Activated CD8-positive, alpha-beta memory T cell treated with anti-CD3 and anti-CD28 coated beads, Interleukin-2, amount 10 ng/mL, durations not matched to agents 7 days and 5 days (primary cell): ENCODE measurements at places on chromosomes 7 and 10. TPM values are rescaled to one million over a fixed set of nuclear protein-coding genes. Genes with fewer than 3 reads are reported as not detected.
A peak's percentile ranks its signal among the peaks of the same experiment; 100 is the strongest.

GRCh38 chr10:71667387-71667752 lies 52.2 kb downstream of the C10orf105 start:
- no peak overlapping the region for H3K4me3 ChIP-seq
- DNase-seq: no peak
- H3K4me1 ChIP-seq: peaks cover 8% of the 10 kb centered on the region
- no peaks in the 10 kb centered on the region for H3K36me3 ChIP-seq
- H3K27me3 ChIP-seq: peaks cover 2% of the 10 kb centered on the region

- no peak overlapping the region for H3K27ac ChIP-seq
- no peak overlapping the region for H3K4me3 ChIP-seq
- no peaks in the 10 kb centered on the region for H3K27me3 ChIP-seq
- no peaks in the 10 kb centered on the region for H3K4me1 ChIP-seq
- DNase-seq: no peak
Measured at GRCh38 chr10:132918617-132919373, 23.6 kb downstream of the CFAP46 start.

DNA sequence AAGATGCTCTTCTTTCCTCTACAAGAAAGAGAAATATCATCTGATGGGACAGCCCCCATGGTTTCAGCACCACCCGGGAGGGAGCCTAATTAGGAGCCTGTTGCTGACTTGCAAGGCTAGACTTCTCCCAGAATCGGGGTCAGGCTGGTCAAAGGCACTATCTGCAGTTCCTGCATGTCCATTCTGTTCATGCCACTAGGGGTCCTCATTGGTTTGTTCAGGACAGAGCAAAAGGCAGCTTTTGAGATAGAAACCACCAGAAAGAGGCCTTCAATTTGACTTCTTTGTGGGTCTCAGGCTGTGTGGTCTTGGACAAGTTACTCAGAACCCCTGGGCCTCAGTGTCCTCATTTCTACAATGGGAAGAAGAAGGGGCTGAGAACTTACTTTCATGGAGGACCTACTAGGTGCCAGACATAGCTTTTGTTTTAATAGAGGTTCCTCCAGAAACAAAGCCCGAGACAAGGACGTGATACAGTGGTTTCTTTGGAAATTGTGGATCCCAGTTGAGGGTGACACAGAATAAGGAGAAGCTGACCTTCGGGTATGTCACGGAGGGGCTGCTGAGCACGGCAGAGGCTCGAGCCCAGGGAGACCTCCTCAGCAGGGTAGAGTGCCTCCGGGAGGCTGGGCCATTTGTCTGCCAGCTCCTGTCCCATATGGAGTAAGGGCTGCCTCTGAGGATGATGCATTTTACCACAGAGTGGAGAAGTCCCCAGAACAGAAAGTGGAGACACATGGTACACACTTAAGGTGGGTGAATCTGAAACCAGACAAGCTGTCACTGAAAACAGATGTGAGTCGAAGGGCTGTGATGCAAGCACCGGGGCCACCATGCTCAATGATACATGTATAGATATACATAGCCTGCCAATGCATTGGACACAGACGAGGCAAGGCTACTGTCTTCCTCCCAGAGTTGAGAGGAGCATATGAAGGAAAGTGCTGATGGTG lies 33.1 kb upstream of the NEUROD6 start:
- H3K27ac ChIP-seq: no peak overlapping the region
- no peaks in the 10 kb centered on the region for H3K27me3 ChIP-seq
- DNase-seq: no peak
- H3K4me3 ChIP-seq: no peak overlapping the region

DNA sequence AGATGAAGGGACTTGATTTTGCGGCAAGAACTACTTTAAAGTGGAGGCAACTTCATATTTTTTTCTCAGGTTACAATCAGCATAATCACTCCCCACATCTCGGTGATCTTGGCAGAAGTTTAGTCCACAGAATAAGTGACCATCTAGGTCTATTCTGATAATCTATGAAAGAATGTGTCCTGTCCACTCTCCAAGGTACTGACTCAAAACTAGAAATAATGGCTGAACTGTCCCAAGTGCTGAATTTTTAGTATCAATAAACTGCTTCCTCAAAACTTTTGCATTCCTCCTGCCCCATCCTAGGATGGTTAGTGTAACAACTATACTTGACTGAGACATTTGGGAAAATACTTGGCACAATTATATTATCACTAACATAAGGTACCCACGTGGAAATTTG lies 10.9 kb upstream of the CHRM2 start:
- H3K27ac ChIP-seq: no peak overlapping the region
- no peaks in the 10 kb centered on the region for H3K36me3 ChIP-seq
- DNase-seq: no peak
- H3K27me3 ChIP-seq: no peaks in the 10 kb centered on the region
- no peaks in the 10 kb centered on the region for H3K4me1 ChIP-seq
- no peak overlapping the region for H3K4me3 ChIP-seq

TRIL gene
- 0.05 TPM for total RNA-seq

GRCh38 chr7:25759748-25760147 lies 392.2 kb upstream of the NFE2L3 start:
- H3K36me3 ChIP-seq: no peaks in the 10 kb centered on the region
- H3K27ac ChIP-seq: no peak overlapping the region
- no peaks in the 10 kb centered on the region for H3K4me1 ChIP-seq
- DNase-seq: no peak
- no peak overlapping the region for H3K4me3 ChIP-seq
- H3K27me3 ChIP-seq: peaks cover 21% of the 10 kb centered on the region

COMTD1 gene
- total RNA-seq: 43.2 TPM

DNA sequence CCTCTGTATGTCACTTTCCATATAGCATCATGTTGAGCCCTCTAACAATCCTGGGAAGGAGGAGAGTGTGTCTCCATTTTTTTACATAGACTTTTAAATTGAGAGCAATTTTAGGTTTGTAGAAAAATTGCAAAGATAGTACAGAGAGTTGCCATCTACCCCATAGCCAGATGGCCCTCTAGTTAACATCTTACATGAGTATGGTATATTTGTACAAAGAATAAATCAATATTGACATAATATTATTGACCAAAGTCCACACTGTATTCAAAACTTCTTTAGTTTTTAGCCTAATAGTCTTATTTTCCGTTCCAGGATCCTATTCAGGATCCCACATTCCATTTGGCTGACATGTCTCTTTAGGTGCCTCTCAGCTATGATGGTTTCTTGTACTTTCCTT lies 274.6 kb upstream of the PLPP4 start:
- no peaks in the 10 kb centered on the region for H3K4me1 ChIP-seq
- DNase-seq: no peak
- no peaks in the 10 kb centered on the region for H3K27me3 ChIP-seq
- no peaks in the 10 kb centered on the region for H3K36me3 ChIP-seq
- no peak overlapping the region for H3K4me3 ChIP-seq

DNA sequence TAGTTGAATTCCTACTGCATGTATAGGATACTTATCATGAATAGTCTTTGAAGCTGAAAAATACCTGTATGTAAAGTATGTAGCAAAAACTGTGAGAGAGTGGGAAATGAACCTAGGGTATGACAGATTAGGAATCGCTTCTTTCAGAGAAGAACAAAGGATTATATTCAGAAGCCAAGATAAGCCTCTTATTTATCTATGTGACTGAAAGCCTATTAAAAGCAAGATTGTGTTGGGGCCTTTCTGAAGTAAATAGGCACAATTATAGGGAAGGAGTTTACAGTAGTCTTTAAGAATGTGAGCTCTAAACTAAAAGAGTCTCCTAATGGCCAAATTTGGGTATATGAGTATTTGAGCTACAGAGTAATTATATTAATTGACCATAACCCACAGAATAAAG lies 102.1 kb downstream of the MTERF1 start:
- H3K4me3 ChIP-seq: no peak overlapping the region
- no peak for DNase-seq
- H3K36me3 ChIP-seq: no peaks in the 10 kb centered on the region
- peaks cover 6% of the 10 kb centered on the region for H3K27me3 ChIP-seq
- no peaks in the 10 kb centered on the region for H3K4me1 ChIP-seq

MOGAT3 gene
- total RNA-seq: not detected

- no peaks in the 10 kb centered on the region for H3K27me3 ChIP-seq
- peaks cover 32% of the 10 kb centered on the region for H3K4me1 ChIP-seq
- H3K36me3 ChIP-seq: peaks cover 18% of the 10 kb centered on the region
- DNase-seq: peak; percentile 62
Measured at GRCh38 chr10:124975977-124976514, 34.1 kb downstream of the ZRANB1 start.

DNA sequence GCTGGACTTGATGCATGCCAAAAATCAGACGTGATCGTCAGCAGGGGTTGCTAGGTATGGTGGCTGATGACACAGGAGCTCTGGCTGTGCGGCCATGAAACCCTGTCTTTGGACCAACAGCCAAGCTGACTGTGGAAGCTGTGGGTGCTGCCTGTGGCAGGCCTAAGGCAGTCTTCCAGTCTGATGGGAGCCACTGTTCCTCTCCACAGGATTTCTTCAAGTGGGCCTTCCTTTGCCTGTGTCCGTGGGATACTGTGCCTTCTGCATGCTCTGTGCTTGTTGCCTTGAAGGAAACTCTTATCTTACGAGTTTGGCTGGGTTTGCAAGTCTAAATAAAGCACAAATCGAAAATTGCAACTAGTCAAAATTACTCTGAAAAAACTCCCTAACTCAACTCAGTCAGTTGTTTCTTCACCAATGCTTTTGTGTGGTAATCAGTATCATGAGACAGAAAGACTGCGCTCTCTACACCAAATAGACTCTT lies 101.9 kb upstream of the PDLIM1 start:
- H3K27ac ChIP-seq: no peak overlapping the region
- H3K27me3 ChIP-seq: peaks cover 5% of the 10 kb centered on the region
- no peak for DNase-seq
- H3K36me3 ChIP-seq: no peaks in the 10 kb centered on the region
- H3K4me3 ChIP-seq: no peak overlapping the region
- peaks cover 13% of the 10 kb centered on the region for H3K4me1 ChIP-seq

DNA sequence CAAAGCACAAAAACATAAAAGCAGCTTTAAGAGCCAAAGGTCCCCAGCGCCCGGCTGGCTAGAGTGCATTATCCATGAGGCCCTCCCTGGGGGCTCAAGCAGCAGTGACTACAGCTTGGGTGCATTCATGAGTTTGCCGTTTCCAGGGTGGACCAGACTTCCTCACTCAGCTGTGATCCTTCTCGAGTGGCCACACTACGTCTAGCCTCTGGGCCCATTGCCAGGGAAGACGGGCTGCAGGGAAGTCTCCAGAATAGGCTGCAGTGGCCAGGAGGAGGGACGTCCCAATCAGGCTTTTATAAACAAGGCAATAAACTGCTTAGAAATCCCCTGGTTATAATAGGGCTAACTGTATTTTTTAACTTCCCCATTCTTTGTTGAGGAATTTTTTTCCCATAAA lies 89.4 kb upstream of the C1QL3 start:
- no peak overlapping the region for H3K27ac ChIP-seq
- peaks cover 9% of the 10 kb centered on the region for H3K36me3 ChIP-seq
- DNase-seq: no peak
- no peaks in the 10 kb centered on the region for H3K27me3 ChIP-seq

GRCh38 chr7:131170440-131171271 lies 157.0 kb upstream of the MKLN1 start:
- no peak for DNase-seq
- peaks cover 1% of the 10 kb centered on the region for H3K36me3 ChIP-seq

C10orf105 gene
- total RNA-seq: 0.26 TPM

DNA sequence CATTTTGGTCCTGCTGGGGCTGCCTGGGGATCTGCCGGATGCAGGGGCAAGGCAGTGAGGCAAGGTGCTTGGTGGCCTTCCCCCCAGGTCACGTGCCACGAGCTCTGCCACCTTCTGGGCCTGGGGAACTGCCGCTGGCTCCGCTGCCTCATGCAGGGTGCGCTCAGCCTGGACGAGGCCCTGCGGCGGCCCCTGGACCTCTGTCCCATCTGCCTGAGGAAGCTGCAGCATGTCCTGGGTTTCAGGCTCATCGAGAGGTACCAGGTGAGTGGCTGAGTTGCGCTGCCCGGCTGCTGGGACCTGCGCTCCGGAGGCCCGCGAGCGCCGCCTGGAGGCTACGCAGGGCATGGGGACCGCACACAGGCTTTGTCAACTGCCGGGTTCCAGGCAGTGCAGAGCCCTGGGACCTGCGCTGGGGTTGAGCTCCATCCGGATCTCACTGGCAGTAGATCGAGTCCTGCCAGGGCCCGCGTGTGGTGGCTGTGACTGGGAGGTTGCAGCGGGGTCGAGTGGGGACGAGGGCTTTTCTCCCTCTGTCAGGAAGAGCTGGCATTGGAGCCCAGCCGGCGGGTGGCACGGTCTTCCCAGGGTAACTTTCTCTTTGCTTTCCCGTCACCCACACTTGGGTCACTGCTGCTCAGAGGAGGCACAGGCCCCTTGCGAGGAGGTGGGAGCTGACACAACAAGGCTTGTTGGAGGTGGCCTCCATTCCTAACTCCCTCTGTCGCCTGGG lies 21.7 kb downstream of the AMZ1 start:
- peaks cover 33% of the 10 kb centered on the region for H3K27me3 ChIP-seq
- H3K36me3 ChIP-seq: no peaks in the 10 kb centered on the region
- H3K4me1 ChIP-seq: peaks cover 36% of the 10 kb centered on the region
- peak; percentile 91 for DNase-seq
- H3K4me3 ChIP-seq: peak overlapping the region; percentile 74

FAM25G gene
- not detected for total RNA-seq

SORCS1 gene
- total RNA-seq: not detected

TRIM50 gene
- total RNA-seq: not detected

DNA sequence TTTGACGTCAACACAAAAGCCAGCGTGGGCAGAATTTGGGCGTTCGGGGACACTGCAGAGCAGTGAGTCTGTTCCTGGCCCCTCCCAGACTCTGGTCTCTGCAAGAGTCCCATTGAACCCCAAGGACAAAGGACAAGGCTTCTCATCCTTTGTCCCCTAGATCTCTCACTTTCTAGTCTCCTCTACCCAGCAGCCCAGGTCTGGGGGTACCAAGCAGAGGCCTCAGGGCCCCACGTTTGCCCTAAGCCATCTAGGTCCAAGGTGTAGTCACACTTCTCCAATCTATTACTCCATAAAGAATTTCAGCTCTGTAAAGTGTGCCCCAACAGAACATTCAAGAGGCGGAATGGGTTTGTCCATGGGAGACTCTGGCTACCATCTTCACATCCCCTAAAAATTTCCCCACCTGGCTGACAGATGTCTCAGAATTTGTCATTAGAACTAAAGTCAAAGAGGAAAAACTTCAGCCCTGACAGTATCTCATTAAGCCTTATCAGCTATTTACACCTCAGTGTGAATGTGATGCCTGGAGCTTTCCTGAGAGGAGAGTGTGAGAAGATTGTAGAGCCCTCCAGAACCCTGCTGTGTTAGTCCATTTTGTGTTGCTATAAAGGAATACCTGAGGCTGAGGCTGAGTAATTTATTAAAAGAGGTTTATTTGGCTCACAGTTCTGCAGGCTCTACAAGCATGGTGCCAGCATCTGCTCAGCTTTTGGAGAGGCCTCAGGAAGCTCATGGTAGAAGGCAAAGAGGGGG lies 81.4 kb upstream of the HABP2 start:
- H3K27ac ChIP-seq: no peak overlapping the region
- no peaks in the 10 kb centered on the region for H3K36me3 ChIP-seq
- peaks cover 11% of the 10 kb centered on the region for H3K27me3 ChIP-seq
- no peak for DNase-seq
- H3K4me3 ChIP-seq: no peak overlapping the region

DNA sequence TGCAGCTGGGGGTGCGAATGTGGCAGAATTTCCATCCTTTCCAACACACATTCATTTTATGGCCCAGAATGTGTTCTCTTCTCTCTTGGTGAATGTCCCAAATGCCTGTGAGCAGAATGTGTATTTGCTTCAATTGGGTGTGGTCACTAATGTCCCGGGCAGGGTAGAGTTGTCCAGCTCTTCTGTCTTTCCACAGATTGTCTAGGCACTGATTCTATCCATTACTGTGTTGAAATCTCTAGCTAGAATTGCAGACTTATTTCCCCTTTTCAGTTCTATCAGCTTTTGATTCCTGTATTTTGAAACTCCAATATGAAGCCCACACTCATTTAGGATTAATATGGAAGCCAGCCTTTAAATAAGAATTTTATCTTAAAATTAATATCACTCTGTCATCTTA lies 14.0 kb upstream of the AKR1E2 start:
- H3K36me3 ChIP-seq: no peaks in the 10 kb centered on the region
- DNase-seq: no peak
- no peaks in the 10 kb centered on the region for H3K4me1 ChIP-seq
- H3K4me3 ChIP-seq: no peak overlapping the region
- H3K27ac ChIP-seq: no peak overlapping the region
- peaks cover 10% of the 10 kb centered on the region for H3K27me3 ChIP-seq
